ENCODE measurements at places on chromosomes 12 and 14. TPM values are rescaled to one million over a fixed set of nuclear protein-coding genes. Genes with fewer than 3 reads are reported as not detected.

- no peak for DNase-seq
These were observed 15.1 kb downstream of the CCDC177 start for GRCh38 chr14:69559581-69560011.

DNA sequence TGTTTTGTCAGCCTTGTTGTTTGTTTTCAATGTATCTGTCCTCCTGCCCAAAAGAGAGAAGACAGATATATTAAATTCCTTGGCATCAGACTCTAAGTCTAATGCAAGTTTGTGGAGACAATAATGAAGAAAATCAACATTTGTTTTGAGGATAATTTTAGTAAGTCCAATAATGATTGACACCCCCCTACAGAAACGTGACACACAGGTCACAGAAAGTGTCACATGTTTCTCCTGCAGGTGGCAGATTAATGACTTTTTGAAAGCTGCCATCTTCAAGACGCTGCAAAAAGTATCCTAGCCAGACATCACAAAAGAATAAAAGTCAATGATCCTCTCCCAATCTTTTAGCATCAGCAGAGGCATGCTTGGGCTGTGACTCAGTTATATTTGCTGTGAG lies 378.8 kb upstream of the TMPO start:
- DNase-seq = no peak

The INHBC gene
- 0.10 TPM for total RNA-seq

DNA sequence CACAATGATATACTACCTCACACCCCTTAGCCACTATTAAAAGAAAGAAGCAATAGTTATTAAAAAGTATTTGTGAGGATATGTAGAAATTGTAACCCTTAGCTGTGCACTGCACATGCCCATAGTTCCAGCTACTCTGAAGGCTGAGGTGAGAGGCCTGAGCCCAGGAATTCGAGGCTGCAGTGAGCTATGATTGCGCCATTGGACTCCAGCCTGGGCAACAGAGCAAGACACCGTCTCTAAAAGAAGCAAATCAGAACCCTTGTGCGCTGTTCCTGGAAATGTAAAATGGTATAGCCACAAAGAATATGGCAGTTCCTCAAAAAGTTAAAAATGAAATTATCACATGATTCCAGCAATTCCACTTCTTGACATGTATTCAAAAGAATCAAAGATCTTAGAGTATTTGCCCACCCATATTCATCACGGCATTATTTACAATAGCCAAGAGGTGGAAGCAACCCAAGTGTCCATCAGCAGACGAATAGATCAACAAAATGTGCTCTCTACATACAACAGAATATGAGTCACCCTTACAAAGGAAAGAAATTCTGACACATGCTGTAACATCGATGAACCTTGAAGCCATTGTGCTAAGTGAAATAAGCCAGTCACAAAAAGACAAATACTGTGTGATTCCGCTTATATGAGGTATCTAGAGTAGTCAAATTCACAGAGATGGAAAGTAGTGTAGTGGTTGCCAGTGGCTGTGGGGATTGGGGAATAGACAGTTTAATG lies 23.7 kb upstream of the YLPM1 start:
- no peak for DNase-seq

The SRRM4 gene
- not detected for total RNA-seq

- no peak for DNase-seq
These were observed at the start of gene KRT74 for GRCh38 chr12:52573743-52574142. Gene KRT74 (minus strand): TSS chr12:52573843. CDS start chr12:52573777, 66 bp downstream.

DNA sequence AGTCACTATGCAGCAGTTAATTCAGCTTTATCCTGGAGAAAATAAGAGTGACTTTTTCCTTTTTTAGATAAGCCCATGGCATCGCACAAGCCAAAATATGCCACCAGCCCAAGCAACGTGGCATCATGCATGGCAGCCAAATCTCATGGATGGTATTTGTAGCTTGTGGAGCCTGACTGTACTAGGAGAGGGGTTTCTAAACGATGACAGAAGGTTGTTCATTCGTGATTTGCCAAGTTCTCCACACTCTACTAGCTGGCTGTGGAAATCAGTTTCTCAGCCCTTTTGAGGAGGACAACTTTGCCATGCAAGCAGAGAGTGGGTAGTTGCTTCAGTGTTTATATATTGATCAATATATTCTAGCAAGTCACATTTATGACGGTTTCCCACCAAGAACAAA lies 41.4 kb upstream of the ATXN2 start:
- DNase-seq = no peak

DNA sequence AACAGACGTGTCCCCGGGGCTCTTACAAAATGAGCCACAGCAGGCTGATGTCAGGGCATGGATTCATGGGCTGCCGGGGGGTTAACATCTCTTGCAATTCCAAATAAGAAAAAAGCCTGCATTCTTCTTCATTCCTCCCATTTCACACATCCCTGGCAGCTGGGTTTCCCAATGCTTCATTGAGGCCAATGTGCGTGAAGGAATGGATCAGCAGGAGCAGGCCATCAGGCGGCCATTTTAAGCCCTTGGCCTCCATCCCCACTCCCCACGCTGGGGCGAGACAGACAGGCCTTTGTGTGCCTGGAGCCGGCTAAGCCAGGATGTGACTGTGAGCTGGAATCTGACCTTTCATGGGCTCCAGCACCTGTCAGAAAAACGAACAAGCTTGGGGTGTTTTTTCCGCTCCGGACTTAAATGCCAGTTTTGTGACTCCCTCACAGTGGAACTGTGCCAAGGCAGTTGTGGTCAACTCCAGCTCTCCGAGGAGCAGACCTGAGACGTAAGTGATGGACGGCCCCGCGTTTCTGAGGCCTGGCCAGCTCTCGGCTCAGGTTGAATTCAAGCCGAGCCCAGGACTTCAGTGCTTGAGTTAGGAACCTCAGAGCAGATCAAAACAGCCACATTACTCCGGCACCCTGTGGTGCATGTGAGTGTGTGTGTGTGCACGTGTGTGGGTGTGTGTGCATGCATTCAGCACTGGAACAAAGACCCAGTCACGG lies 133.1 kb downstream of the TMEM30B start:
- no peak for DNase-seq

GRCh38 chr12:121184425-121184824 lies 25.5 kb upstream of the P2RX4 start:
- DNase-seq = no peak

The OVCH1 gene
- total RNA-seq = not detected

The FGD4 gene
- 1.8 TPM for total RNA-seq

DNA sequence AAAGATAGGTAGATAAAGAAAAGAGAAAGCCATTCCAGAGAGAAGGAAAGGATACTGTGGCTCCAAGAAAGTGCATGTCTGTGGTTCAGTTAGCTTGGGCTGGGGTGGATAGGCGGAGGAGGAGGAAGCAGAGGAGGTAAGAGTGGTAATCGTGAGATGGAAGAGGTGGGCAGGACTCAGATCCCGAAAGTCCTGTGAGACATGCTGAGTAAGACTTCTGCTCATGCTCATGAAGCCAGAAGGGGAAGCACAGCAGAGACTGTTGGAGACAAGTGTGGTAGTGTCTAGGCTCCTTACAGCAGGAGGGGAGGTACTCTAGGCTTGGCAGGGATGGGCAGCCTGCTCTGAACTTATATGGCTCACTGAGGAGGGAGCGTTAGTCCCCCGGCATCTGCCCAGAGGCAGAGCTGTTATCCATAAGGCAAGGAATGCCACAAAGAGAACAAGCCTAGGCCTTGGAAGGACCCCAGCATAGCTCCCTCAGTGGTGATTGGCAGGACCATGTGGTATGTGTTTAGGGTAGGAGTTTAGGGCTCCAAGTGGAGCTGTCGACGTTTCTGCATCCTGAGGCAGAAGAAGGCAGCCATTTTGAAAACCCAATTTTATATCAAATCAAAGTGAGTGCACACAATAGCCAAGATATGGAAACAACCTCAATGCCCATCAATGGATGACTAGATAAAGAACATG lies 135.3 kb downstream of the SMOC1 start:
- no peak for DNase-seq

The IAPP gene
- not detected for total RNA-seq

DNA sequence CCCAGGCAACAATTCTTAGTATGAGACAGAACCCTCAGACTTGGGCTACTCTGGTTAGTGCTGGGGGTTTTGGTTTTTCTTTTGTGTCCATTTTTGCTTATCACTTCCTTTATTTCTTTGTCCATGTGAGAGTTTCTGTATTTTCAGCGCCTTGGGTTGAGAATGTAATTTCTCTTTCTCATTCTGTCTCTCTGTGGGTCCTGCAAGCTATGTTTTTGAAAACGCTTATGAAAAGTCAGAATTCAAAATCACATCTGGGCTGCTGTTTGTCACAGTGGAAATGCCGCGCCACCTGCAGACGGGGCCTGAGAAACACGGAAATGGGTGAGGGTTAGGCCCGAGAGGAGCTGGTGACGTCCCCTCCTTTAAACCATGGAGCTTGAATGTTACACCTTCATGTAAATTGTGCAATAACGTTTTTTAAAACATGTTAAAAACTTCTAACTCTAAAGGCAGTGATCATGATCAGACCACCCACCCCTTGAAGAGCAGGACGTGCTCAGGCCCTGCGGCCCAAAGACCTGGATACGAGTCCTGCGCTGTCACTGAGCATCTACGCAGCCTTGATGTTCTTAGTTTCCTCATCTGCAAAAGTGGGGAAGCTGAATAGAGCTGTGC lies 26.1 kb downstream of the JDP2 start:
- peak; percentile 24 for DNase-seq

The BMP4 gene
- not detected for total RNA-seq

DNA sequence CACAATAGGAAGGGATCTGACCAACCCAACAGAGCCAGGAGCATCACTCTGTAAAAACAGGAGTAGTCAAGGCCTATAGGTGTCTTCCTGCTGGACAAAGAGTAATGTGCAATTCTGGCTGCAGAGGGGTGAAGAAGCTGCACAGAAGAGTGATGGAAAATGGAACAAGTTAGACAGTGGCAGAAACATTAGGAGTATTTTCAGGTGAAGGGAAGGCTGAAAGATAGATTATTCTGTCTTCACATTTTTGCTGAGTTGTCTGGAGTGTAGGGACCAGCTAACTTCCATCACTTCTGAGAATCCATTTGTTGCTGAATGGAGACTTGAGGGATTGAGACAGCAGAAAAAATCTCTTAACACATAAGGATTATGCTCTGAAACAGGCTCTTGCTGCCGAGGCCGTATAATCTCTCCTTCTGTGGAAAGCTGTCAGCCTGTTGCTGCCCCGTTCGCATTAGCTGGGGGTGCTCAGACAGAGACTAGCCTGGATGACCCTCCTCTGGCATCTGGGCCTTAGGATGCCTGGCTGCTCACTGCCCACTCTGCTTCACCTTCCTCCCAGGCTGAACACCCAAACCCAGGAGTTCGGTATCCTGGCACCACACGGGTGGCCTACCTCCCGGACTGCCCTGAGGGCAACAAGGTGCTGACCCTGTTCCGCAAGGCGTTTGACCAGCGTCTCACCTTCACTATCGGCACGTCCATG lies 3.1 kb upstream of the ARHGEF25 start:
- DNase-seq = no peak

GRCh38 chr12:124732275-124733075 lies 131.2 kb downstream of the SCARB1 start:
- no peak for DNase-seq

The TAS2R14 gene
- total RNA-seq = 3.1 TPM

DNA sequence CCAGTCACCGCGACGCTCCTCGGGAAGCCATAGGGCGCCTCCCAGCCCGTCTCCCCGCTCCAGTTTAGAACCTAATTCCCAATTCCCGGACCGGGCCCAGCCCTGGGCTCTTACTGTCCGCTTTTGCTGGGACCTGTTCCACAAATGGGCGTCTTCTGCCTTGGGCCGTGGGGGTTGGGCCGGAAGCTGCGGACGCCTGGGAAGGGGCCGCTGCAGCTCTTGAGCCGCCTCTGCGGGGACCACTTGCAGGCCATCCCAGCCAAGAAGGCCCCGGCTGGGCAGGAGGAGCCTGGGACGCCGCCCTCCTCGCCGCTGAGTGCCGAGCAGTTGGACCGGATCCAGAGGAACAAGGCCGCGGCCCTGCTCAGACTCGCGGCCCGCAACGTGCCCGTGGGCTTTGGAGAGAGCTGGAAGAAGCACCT lies 797 bp downstream of the UNG start:
- no peak for DNase-seq

DNA sequence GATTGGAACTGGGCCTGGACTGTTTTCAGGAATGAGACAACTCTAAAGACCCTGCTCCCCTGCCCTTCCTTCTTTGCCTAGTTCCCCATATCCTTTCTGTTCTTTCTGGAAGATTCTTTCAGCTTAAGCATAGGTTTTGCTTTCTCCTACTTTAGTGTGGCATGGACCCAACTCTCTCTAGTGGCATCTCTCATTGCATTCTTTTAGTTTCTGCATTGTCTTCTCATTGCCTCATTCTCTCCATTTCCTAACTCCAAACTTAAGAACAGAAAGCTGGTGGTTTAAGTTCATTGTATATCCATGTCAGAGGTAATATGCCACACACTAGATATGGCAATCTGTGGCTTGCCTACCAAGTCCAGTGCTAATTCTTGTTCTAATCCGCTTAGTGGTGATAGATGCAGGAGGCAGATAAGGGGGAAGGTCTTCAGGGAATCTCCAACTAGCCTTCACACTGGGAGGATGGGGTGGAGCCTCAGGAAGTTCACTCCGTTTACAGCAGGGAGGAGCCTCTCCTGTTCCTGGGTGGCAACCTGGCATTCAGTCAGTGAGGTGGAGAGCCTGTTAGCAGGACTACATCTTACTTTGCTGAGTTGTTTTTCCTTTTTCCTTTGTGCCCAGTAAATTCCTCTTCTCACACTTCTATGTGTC lies 165.1 kb upstream of the LMNTD1 start:
- DNase-seq = no peak

DNA sequence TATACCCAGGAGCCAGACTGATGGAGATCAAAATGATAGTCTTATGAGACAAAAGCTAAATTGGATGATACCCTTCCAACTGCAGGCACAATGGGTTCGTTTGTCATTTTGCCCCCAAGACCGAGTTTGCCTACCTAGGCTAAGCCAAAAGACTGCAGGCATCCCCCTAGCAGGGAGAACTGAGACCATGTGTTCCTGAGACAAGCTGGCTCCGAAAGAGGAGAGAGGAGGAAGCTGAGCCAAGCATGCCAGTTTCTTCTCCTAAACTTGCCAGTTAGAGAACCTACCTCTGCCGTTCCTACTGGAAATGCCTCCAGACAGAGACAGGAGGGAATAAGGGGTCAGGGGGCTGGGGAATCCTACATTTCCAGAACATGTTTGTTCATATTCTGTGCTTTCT lies 8.3 kb upstream of the ELK3 start:
- no peak for DNase-seq

GRCh38 chr12:52980650-52981423 lies 25.4 kb upstream of the EIF4B start:
- peak; percentile 49 for DNase-seq

DNA sequence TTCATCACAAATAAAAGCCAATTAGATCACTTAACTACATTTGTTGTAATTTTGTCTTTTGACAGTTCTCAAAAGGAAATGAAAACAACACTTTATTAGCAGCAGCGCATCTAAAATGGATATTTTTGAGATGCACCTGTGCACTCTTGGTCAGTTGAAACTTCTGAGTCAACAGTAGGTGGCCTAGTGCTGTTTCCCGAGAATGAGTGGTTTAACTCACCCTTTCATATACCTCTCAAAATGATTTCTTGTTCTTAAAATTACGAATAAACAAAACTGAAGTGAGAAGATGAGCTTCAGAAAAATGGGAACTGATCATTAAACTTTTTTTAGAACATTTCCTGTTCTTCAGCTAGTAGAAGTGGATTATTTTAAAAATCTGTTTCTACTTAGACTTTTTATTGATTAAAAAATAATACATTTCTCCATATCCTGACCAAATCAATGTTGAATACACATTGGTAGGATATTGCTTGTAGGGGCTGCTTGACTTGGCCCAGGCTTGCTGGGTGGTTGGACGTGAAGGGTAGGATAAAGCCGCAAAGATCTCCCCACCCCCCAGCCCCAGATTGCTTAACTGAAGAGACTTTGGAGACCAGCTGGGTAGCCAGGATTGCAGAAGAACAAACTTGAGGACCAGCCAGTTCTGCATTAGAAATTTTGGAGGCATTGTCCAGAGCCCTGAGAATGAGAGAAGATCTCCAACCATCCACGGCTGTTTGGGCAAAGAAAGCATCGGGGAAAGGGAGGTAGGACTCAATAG lies 22.3 kb upstream of the STK38L start:
- no peak for DNase-seq

Data from activated B cell treated with CpG ODN at 0.5 μM for 24 hours (primary cell).